ENCODE measurements at places on chromosomes 5 and 9.

GRCh38 chr9:26394025-26394424 lies 498.6 kb downstream of the CAAP1 start:
- no peak for DNase-seq

DNA sequence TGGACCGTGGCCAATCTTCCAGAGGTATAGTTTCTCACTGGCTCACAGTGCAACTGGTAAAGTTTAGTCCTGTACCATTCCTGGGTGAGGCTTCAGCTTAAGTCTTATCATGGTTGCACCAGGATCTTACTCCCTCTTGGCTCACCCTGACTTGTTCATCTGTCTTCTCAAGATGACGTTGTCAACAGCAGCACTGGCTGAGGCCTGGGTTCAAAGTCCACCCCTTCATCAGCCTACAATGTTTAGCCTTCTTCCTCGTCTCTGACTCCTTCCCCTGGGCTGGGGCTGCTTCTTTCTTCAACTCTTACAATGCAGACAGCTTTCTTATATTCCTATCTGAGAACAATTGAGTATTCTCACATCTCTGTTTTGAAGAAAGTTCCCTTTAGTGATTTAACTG lies 311.1 kb upstream of the CLINT1 start:
- no peak for DNase-seq

DNA sequence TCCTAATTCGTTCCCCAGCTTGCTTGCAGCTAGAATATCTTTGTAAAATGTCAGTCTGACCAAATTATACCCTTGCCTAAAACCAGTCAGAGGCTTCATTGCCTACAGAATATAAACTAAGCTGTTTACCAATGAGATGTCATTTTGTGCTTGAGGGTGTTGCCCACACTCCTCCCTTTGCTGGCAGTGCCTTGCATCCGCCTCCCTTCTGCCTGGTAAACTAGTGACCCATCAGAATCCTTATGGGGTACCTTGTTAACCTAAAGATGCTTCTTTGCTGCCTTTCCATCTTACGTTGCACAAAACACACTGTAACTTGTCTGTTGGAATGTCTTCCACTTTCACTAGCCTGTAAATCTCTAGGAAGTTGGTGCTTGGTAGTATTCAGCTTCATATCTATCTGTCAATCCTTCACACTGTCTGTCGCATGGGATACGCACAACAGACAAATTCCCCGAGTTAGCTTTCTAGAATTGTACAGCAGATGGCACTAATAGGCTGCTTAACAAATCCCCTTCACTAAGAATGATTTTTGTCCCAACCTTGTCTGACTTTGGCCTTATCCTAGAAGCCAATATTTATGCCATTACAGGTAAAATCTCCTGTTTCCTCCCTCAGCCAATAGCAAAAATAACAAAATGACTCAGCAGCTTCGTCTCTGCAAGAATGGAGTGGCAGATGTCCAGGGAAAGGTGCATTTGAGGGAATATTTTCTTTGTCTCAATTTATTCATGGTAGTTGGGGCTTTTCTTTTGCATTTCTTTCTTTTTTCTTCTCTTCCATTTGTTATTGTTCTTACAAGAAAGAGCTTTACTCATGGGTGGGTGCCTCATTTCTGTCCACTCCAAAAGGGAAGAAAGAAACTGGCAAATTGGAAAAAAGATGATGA lies 3.0 kb downstream of the NUDT2 start:
- no peak for DNase-seq

DNA sequence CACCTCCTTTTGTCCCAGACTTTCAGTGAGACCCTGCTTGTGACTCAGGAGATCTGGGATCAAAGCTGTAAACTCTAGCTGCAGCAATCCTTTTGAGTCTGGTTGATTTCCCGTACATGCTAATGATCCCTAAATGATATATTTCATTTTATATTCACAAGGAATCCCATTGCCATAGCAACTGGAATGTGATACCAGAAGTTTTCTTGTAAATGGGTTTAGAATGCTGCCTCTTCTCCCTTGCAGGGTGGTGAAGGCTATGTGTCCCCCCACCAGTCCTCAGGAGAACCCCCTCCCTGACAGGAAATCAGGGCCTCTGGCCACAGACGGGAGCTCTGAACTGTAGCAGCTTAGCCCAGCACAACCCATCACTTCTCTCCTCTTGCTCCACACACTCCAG lies 215.0 kb downstream of the FSTL4 start:
- no peak for DNase-seq

GRCh38 chr9:107557236-107557990 lies 67.8 kb upstream of the KLF4 start:
- no peak for DNase-seq

DNA sequence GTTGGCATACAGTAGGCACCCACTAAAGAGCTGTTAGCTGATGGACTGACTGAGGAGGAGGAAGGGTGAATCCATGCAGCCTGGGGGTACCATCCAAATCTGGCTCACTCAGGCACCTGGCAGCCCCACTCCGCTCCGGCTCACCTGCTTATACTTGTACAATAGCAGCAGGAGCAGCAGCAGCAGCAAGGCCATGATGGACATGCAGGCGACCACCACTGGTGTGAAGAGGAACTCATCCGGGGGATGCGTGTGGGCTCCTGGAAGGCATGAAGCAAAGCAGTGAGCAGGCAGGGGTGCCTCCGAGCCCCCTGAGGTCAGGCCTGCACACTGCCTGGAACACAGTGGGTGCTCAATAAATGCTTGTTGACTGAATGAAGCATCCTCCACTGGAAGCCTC lies 18.3 kb downstream of the CSF1R start:
- no peak for DNase-seq

DNA sequence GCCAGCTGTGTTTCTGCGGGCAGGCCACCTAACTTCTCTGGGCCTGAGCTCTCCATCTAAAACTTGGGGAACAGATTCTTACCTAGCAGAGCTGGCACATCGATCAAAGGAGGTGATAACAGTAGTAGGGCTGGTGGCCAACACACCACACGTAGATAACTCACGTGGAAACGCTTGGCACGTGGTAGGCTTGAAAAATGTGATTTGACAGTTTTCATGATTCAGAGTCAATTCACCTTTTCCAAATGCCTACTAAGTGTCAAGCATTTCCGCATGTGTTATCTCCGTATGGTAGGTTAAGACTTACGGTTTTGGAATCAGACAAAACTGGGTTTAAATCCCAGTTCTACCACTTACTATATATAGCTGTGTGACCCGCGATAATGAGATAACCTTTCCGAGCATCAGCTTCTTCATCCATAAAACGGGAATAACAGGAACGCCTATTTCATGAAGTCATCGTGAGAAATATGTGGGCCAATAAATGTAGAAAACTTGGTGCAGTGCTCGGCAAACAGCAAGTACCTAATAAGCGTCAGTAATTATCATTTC lies 25.5 kb downstream of the NDUFA8 start:
- no peak for DNase-seq

DNA sequence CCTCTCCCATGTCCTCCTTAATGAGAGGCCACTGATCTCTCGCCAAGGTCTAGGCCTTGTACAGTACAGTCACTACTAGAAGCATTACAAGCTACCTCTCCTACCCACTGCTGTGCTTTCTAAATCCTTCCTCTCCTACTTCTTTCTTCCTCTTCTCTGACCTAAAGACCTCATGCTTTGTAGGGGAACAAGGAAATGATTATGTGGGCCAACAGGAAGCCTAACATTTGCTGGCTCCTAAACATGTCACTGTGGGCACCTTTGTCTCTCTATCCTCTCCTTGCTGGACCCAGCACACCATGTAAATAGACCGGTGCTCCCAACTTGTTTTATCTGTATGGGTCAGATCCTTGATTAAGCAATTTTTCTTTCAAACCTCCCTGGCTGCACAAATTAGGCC lies 16.7 kb downstream of the SLC28A3 start:
- DNase-seq: no peak

- DNase-seq: no peak
These were observed 1.8 kb downstream of the POU4F3 start for GRCh38 chr5:146340260-146341081.

DNA sequence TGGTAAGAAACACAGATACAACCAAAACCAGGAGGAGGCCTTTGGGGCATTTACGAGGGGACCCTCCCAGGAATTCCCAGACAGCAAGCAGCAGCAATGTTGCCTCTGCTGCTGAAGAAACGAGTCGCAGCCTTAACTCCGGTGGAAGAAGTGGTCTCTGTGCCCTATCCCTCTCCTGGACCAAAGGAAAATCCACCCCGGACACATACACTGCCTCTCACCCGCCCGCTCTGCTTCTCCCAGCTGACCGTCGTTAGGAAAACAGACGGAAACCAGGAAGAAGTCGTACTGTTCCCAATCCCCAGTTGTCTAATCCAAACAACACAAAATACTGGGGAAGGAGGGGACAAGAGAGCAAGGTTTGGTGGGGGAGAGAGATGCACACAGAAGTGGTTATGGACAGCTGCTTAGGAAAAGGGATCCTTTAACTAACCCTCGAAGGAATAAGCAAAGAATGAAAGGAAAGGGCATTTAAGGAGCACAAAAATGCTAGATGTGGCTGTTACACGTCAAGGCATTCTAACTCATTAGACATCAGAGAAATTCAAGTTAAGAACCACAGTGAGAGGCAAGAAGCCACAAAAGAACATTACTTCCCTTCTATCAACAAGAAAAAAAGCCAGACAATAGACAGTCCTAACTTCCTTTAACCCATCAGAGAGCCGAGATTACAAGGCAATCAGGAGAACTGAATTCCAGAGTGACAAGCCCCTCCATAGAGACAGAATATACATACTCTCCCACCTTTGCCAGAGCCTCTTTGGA lies 71.9 kb downstream of the ACTL7B start:
- no peak for DNase-seq

DNA sequence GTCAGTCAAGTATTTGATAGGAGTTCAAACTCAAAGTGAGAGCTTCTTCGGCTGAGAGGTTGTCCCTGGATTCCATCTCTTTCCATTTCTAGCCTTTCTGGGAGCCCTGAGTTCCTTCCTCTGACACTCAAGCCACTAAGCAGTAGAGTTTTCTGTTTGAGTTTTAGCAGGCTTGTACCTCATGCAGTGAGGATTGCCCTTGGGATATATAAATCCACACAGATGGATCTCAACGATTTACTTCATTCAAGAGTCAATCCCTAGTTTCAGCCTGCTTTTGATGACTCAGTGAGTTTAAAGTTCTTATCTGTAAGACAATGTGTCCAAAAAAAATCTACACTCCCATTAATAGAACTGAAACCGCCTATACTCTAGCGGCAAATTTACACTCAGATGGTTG lies 2240.9 kb upstream of the WWC1 start:
- DNase-seq: no peak

DNA sequence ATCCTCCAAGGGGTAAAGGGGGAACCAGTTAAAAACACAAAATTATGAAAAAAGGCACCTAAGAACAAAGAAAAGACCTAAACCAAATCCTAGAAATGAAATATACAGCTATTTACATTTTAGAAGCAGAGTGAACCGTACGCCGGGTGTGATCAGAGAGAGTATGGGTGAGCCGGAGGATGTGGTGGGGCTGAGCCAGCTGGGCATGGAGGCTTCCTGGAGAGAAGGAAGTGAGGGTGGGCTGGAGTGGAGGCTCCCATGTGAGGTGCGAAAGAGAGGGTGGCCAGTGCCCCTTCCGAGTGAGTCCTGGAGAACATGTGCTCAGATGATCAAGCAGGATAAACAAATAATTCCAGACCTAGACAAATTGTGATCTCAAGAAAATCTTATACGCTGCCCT lies 111.6 kb downstream of the CACNA1B start:
- DNase-seq: no peak

- no peak for DNase-seq
These were observed 64.0 kb upstream of the ERBIN start for GRCh38 chr5:65862384-65862783.

DNA sequence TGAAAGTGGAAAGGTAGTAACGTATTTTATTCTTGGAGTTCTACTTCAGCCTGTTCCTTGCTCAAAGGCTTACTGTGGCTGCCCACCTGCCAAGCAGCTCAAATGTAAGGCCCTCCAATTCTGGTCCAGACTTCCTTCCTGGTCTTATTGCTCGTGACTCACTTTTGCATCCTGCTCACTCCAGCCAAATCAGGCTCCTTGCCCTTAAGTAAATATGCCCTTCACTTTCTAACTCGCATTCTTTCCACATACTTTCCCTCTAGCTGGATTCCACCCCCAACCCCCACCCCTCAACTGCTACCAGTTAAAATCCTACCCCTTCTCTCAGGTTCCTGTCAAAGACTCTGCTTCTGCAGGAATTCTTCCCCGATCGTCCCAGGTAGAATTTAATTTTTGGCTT lies 96.6 kb downstream of the GALNT10 start:
- DNase-seq: no peak

- DNase-seq: no peak
These were observed 949 bp downstream of the SERINC5 start for GRCh38 chr5:80254767-80255430.

GRCh38 chr9:9002826-9003583 lies 1203.4 kb upstream of the DMAC1 start:
- DNase-seq: no peak

GRCh38 chr9:124385623-124386022 lies 29.6 kb downstream of the PSMB7 start:
- no peak for DNase-seq

- DNase-seq: peak; percentile 10
These were observed at the start of gene TMEFF1 for GRCh38 chr9:100472788-100473275. Gene TMEFF1 (plus strand): TSS chr9:100473149. CDS start chr9:100473545, 396 bp downstream.

- no peak for DNase-seq
These were observed 29.5 kb upstream of the ADRB2 start for GRCh38 chr5:148796936-148797335.

GRCh38 chr9:70407081-70407503 lies 7.4 kb downstream of the KLF9 start:
- no peak for DNase-seq

GRCh38 chr9:111013250-111013649 lies 25.0 kb downstream of the LPAR1 start:
- no peak for DNase-seq

GRCh38 chr5:176573564-176574296 lies 24.6 kb downstream of the CDHR2 start:
- DNase-seq: peak; percentile 58

DNA sequence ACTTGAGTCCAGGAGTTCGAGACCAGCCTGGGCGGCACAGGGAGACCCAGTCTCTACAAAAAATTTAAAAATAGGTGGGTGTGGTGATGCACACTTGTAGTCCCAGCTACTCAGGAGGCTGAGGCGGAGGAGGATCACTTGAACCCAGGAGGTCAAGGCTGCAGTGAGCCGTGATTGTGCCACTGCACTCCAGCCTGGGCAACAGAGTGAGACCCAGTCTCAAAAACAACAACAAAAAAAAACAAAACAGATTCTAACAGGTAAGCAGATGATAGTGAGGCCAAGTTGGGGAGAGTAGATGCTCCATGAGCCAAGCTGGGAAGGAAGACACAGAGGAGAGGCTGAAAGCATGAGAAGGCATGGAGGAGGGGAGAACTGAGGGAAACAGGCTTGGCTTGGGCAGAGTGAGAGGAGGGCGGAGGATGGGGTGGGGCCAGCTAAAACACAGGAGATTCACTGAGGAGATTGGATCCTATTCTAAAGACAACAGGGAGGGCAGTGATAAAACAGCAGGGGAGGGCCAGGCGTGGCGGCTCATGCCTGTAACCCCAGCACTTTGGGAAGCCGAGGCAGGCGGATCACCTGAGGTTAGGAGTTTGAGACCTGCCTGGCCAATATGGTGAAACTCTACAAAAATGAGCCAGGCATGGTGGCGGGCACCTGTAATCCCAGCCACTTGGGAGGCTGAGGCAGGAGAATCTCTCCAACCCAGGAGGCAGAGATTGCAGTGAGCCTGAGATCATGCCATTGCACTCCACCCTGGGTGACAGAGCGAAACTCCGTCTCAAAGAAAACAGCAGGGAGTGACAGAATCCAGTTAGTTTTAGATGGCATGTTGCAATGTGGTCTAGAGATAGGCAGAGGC lies 8.4 kb downstream of the RPS14 start:
- DNase-seq: no peak

GRCh38 chr5:128111818-128112448 lies 28.4 kb downstream of the SLC12A2 start:
- no peak for DNase-seq

- DNase-seq: no peak
These were observed 523 bp downstream of the EPB41L4B start for GRCh38 chr9:109320331-109320741.
